ENCODE measurements at places on chromosomes 1 and 21.
A peak's percentile ranks its signal among the peaks of the same experiment; 100 is the strongest.

- DNase-seq = peak; percentile 66
Observed at GRCh38 chr1:208029381-208030287, 118.7 kb upstream of the CD34 start.

GRCh38 chr1:19812875-19813642 lies 2.0 kb downstream of the RNF186 start:
- no peak for DNase-seq

GRCh38 chr1:161994175-161994668 lies 29.4 kb downstream of the OLFML2B start:
- peak; percentile 38 for DNase-seq

DNA sequence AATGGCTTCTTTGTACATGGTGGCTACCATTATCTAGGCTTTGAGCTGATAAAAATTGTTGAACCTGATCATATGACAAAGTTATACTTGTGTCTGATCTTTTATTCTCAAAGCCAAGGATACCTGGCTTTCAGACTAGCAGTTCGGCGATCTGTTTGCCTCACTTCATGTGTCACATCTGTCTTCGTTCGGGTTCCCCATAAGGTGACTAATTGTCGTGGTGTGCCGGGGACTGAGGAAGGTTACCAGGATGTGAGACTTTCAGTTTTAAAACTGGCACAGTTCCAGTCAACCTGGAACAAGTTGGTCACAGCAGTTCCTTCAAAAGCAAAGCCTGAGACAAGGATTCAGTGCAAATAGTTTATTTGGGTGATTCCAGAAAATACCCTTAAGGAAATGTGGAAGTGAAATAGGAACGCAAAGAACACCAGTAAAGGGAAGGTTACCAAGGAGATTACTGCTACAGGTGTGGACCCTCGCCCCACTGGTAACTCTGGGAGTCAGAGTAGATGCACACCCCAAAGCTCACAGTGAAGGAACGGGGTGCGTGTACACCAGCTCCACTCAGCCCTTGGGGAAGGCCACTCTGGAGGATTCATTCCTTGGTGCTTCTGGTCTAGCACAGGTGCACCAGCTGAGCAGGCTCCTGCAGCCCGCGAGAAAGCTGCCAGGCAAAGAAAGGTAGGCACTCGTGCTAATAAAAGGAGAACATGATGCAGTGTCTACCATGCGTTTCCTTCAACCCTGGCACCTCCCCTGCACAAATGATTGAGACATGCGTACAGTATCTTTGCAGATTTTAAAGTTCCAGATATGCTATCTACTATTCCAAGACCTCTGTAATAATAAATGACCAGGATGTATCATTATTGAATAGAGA lies 69.0 kb downstream of the VWA5B1 start:
- no peak for DNase-seq

GRCh38 chr1:163596541-163597258 lies 274.9 kb downstream of the NUF2 start:
- DNase-seq = no peak

GRCh38 chr1:192940658-192941057 lies 118.5 kb downstream of the UCHL5 start:
- no peak for DNase-seq

- no peak for DNase-seq
Observed at GRCh38 chr1:185593271-185593670, 140.9 kb upstream of the HMCN1 start.

DNA sequence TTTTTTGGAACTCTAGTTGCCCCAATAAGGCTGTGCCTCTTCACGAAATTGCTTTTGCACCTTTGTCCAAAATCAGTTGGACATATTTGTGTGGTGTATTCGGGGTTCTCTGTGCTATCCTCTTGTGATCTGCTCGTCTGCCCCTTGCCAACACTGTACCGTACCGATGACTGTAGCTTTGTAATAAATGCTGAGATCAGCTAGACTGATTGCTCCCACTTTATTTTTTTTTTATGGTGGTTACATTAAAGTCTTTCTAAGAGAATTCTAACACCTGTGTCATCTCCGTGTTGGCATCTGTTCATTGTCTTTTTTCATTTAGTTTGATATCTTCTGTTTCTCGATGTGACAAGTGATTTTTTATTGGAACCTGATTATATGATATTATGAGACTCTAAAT lies 94.1 kb downstream of the ADARB1 start:
- no peak for DNase-seq

DNA sequence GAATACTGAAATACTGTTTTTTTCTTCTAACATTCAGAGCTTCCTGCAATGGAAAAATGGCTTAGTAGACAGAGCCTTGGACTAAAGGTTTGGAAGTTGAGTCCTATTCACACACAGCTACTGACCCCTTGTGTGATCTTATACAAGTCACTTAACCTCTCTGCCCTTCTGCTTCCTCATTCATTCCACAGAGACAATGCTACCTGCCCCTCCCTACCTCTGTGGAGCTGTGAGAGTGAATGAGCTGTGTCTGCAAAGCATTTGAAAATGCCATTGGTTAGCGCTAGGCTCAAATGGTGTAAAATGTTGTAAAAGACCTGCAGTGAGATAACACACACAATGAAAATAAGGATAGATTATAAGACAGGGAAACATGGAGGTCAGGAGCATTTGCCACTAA lies 214.4 kb downstream of the BARHL2 start:
- DNase-seq = no peak

DNA sequence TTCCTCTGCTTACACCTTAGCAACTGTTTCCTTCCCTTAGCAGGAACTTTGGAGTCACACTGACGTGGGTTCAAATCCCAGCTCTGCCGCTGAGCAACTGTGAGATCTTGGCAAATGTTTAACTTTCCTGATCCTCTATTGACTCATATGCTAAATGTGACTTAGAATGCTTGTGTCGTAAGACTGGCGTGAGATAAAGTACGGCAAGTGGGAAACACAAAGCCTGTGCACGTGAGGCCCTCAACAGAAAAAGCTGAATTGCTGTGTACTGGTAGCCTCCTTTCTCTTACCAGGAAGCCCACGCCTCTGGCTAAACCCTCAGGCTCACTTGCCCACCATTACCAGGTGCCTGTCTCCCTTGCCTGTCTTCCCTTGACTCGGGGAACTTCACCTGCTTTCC lies 135.4 kb upstream of the TNR start:
- DNase-seq = no peak
